ENCODE measurements at places on chromosomes 4 and X. TPM values are rescaled to one million over a fixed set of nuclear protein-coding genes. Genes with fewer than 3 reads are reported as not detected.

DNA sequence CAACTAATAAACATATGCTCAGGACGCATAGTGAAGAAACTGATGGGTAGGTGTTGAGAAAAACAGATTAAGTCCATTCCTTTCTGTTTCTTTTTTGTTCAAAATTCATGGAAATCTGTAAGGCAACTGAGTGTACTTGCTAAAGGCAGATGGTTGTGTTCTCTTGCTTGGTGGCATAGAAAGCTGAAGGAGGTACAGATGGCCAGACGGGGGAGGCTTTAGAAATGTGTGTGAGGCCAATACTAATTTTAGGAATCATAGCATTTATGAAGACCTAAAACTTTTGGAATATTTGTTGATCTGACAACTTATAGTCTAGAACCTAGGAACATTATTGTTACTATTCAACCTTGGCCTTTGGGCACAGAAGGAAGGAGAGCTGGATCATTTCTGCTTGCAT, 56.8 kb upstream of the EMCN start:
- DNase-seq, result no peak

- DNase-seq, result no peak
Measured at GRCh38 chrX:139158256-139158655, 372.3 kb upstream of the F9 start.

GRCh38 chrX:124433186-124433585, 86.8 kb downstream of the SH2D1A start:
- DNase-seq, result no peak

The NUP54 gene
- total RNA-seq, result 29.8 TPM

The TLR10 gene
- total RNA-seq, result not detected

- DNase-seq, result no peak
Measured at GRCh38 chrX:130330146-130330545, 9.6 kb upstream of the SLC25A14 start.

- DNase-seq, result no peak
Measured at GRCh38 chrX:28188526-28188925, 207.3 kb upstream of the DCAF8L1 start.

The TASL gene
- not detected for total RNA-seq

GRCh38 chr4:143653031-143653430, 47.4 kb downstream of the FREM3 start:
- no peak for DNase-seq

- no peak for DNase-seq
Measured at GRCh38 chr4:122331195-122331594, 47.6 kb upstream of the ADAD1 start.

The TLR7 gene
- total RNA-seq, result not detected

DNA sequence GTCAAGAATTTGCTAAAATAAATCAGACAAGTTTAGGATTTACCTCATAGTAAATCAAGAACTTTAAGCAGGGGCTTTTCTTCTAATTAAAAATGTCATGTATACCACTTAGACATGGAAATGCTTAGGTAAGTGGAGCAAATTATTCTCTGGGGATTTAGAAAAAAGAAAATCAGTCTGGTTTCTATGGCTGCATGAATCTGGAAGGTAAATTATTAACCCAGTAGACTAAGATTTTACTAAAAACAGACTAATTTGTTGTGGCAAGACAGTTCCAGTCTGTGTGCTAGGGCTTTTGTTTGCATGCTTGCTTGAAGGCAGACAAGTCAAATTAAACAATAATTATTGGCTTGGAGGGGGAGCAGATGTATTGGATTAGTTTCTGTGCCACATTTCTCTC, 140.6 kb downstream of the TBL1X start:
- DNase-seq, result no peak

All from HFFc6 (cell line).